ENCODE measurements at places on chromosomes 1 and 21.

DNA sequence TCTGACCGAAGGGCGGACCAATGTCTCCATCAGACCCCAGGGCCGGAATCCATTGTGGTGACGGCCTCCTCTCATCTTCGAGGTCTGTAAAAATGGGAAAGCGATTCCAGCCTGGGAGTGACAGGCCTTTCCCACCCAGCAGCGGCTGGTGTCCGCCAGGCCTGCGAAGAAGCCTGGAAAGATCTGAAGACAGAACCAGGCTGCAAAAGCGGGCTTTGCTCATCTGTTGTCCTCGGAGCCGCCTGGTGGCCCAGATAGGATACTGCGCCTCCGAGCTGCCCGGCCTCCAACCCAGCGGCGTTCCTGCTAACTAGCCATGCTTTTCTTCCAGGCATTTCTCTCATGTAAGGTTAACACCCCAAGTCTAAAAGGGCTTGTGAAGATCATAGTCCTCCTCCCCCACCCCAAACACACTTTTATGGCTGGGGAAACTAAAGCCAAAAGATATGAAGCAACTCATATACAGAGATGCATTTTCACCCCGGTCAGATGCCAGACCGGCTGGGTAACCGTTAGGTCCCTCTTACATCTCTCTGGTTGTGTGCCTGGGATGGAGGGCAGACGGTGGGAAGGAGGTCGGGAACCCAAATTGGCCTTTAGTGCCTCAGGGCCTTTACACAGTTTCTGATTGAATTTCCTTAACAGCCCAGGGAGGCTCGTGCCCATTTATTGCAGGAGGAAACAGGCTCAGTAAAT, 1.9 kb upstream of the DHRS3 start:
- DNase-seq = peak; percentile 66

DNA sequence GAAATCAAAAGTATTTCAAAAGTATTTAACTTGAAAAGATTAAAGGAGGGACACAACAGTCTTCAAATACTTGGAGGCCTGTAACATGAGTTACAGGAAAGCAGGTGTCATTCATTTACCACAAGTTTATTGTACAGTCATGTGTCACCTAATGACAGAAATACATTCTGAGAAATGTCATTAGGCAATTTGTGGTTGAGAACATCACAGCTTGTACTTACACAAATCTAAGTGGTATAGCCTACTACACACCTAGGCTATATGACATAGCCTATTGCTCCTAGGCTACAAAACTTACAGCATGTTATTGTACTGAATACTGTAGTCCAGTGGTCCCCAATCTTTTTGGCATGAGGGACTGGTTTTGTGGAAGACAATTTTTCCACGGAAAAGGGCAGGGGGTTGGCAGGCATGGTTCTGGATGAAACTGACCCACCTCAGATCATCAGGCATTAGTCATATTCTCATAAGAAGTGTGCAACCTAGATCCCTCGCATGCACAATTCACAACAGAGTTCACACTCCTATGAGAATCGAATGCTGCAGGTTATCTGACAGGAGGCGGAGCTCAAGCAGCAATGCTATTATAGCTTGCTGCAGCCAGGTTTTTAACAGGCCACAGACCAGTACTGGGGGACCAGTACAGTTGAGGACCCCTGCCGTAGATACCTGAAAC, 25.0 kb upstream of the PHTF1 start:
- no peak for DNase-seq

DNA sequence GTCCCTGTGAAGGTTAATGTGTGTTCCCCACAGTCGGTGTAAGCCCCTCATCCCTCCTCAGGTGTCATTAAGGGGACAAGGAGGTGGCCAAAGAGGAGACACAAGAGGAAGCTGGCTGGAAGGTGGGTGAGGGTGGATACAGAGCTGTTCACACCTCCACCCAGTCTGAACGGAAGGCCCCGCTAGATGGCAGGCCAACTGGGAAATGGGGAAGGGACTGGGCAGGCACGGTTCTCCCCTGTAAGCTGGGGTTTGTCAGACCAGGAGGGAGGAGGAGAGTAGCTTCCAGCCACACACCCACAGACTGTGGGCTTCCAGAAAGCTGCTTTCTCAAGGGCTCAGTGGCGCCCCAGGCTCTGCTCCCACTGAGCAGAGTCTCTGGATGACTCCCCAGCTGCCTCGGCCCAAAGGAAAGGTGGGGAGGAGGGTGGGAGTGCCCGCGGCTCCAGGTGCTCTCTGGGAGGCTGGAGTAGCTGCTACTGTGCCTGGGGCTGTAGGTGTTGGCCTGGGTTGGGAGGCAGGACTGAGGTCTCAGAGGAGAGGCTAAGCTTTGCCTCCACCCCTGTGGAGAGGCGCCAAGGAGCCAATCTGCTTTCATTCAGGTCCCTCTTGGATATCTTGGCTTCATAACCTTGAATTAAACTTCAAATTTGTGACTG, 41.2 kb downstream of the PCP4 start:
- no peak for DNase-seq

DNA sequence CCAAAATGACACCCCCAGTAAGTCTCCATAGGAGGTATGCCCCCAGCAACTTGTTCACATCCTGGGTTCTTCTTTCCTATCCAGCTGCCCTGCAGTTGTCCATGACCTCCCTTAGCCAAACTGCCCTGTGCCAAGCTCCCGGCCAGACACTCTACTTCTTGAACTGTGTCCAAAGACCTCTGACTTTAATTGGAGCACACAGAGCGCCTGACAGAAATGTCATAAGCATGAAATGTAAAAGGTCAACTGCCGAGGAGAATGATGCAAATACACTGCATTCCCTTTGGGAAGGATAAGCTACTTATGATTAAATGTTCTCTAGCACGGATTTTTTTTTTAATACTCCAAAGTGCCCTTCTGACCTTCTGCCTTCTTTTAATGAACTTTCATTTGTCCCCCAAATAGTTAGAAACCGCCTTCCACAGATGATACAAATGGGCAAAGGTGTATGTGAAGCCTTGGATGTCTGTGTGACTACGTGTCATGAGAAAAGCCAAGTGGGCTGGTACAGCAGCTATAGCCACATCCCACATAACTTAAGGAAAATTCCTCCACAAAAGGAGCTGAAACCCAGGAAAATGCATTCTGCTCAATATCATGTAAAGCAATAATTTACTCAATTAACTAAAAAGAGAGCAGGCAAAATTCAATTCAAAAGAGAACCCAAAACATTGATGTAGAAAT, 26.8 kb downstream of the PALMD start:
- DNase-seq = no peak

GRCh38 chr1:28190996-28191645, 14.6 kb upstream of the PTAFR start:
- DNase-seq = no peak

DNA sequence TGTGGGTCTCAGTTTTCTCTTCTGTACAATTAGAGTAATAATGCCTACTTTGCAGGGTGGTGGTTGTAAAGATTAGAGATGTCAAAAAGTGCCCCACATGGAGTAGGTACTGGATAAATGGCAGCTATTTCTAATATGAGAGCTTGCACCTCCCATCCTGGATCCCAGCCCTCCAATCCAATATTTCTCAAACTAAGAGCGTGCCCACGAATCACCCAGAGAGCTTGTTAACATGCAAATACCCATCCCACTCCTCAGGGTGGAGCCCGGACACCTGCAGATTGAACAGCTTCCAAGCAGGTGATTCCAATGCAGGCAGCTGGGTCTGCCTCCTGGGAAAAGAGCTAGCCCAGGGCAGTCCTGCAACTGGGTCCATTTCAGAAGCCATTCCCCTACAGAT, 33.0 kb downstream of the LRRN2 start:
- DNase-seq = no peak

- no peak for DNase-seq
These were observed 23.0 kb upstream of the GUCA2B start for GRCh38 chr1:42130061-42130660.

- DNase-seq = no peak
These were observed 3.3 kb downstream of the DLGAP3 start for GRCh38 chr1:34926156-34926555.

DNA sequence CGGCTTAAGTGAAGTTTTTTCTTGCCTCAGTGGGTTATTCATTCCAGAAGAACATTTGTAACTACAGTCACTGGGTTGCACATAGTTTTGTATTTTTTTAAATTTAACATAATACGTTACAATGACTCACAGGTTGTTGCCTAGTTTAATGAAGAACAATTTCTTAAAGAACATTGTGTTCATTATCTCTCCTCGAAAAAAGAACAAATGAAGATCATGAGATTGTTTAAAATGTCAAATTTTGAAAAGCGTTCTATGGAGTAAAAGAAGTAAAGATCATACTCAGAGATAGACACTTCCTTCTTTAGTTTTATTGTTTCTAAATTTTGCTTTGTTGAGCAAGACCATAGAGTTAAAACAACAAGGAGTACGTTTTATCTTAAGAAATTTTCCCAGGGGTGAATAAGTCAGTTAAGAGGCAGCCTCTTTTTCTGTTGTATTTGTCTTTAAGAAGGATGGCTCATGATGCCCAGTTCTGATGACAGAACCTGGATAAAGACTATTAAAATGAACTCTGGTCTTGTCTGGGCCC, 10.5 kb upstream of the SLAMF1 start:
- no peak for DNase-seq

DNA sequence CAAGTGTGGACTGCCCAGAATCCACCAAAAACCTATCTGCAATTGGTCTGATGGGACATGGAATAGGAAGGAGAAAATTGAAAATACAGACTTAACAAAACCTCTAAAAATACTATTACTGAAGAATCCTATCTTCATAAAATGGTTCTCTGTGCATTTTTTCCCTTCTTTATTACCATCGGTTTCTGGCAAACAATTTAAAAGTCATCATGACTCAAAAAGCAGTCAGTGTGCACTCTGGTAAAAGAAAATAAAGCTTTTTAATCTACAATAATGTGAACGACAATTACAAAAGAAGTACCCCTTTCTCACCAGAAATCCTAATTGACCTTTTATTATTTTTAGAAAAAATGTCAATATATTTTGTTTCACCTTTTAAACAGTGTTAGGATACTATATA, 186.3 kb downstream of the TPR start:
- no peak for DNase-seq

GRCh38 chr1:115676498-115677181, 34.9 kb downstream of the VANGL1 start:
- no peak for DNase-seq

DNA sequence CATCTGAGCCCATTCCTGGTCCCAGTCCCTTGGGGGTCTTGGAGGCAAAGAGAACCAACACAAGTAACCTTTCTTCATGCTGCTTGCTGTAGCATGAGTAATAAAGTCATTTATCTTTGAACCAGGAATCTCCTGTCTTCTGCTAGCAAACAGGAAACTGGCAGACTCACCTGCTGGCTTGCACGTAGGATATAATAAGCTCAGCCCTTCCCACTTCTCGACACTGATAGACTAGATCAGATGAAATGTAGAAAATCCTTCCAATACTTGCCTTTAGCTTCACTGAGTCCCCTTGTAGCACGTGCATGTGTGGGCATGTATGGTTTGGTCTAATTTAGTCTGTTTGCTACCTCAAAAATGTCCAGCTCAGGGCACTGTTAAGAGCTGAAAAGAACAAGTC, 6.5 kb upstream of the TFF2 start:
- no peak for DNase-seq

DNA sequence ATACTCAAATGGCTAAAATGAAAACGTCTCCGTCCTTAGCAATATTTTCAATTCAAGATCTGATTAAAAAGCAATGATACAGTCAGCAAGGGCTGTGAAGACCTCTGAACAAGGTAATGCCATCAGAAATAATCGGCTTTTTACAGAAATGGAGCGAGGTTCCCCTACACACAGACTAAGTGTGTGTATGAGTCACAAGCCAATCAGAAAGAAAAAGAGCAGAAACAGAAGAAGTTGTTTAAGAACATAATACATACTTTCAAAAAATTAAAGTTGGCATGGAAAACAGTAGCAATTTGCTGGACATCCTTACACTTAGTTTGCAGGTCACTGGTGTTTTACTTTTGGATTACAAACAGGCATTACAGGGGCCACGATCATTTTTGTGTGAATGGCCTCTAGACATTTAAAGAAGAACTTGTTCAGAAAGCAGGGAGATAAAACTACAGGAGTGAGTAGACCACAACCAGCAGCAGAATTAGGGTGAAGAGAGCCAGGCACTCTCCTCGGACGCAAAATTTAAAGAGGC, 350.0 kb upstream of the RUNX1 start:
- no peak for DNase-seq

DNA sequence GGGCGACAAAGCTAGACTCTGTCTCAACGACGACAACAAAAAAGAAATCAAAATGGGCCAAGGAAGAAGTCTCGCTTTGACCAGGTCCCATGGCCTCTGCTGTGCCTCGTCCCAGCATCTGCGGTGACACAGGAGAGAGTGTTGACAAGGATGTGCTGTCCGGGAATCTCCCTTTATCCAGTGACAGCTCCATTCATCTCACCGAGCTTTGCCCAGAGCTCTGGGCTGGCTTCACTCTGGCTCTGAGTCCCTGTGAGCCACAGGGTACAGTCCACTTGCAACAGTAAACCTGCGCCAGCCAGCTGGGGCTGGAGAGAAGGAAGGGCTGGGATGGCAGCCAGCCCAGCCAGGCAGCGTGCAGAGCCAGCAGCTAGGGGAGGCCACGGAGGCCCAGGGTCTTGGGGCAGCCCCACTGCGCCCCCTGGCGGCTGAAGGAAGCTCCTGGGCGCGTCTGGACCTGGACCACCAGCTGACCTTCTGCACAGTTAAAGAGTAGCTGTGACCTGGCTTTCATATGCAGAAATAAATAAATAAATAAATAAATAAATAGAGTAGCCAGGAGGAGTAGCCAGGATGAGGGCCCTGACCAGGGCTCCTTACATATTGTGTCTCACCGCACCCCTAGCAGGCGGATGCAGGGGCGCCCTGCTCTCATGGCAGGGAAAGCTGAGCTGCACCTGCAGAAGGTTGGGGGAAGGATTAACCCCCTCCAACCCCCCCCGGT, 29.7 kb downstream of the ENO1 start:
- peak; percentile 70 for DNase-seq

DNA sequence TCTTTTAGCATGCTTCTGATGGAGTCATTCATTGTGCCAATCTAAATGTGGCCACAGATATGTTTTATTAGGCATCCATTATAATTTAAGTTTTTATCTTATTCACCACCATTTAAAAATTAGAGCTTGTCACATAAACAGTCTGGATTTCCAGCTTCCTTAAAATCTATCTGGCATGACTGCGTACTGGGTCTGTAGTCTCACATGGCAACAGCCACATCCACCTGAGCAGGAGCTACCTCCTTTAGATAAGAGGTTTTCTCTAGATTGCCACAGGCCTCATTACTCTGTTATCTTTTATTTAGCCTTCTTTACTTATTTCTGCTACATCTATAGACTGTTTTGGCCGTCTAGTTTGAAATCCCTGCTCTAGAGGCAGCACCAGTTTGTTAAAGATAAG, 29.1 kb downstream of the B3GALT2 start:
- DNase-seq = no peak

GRCh38 chr1:16009030-16009460, 5.0 kb downstream of the SRARP start:
- peak; percentile 56 for DNase-seq

Measured in stimulated activated CD4-positive, alpha-beta T cell treated with anti-CD3 and anti-CD28 coated beads, Interleukin-15, amount 100 ng/mL, for 1 hour (primary cell).